ENCODE measurements at places on chromosomes 2 and 18.

- DNase-seq = no peak
These were observed 104.5 kb downstream of the MEIS1 start for GRCh38 chr2:66539452-66539851.

- DNase-seq = no peak
These were observed 277.7 kb downstream of the RND3 start for GRCh38 chr2:150209746-150210145.

GRCh38 chr2:60365556-60365955, 187.9 kb downstream of the BCL11A start:
- DNase-seq = no peak

GRCh38 chr2:12210016-12210933, 463.8 kb downstream of the LPIN1 start:
- DNase-seq = no peak
